ELR (cell line): ENCODE measurements at places on chromosomes 3 and 15.

- peak; percentile 80 for DNase-seq
Measured at GRCh38 chr15:39976291-39977274, 42.7 kb downstream of the EIF2AK4 start.

- no peak for DNase-seq
Measured at GRCh38 chr15:47299846-47300434, 417.4 kb upstream of the SEMA6D start.

- peak; percentile 14 for DNase-seq
Measured at GRCh38 chr3:65914032-65914739, 124.5 kb downstream of the MAGI1 start.

- no peak for DNase-seq
Measured at GRCh38 chr15:66128116-66128680, 125.4 kb downstream of the MEGF11 start.

GRCh38 chr3:128492671-128493569 is at the start of gene GATA2:
GATA2 (minus strand) TSS chr3:128493201; CDS start chr3:128487031, 6,170 bp downstream.
- no peak for DNase-seq

- DNase-seq: no peak
Measured at GRCh38 chr3:66456711-66457173, 44.1 kb downstream of the LRIG1 start.

DNA sequence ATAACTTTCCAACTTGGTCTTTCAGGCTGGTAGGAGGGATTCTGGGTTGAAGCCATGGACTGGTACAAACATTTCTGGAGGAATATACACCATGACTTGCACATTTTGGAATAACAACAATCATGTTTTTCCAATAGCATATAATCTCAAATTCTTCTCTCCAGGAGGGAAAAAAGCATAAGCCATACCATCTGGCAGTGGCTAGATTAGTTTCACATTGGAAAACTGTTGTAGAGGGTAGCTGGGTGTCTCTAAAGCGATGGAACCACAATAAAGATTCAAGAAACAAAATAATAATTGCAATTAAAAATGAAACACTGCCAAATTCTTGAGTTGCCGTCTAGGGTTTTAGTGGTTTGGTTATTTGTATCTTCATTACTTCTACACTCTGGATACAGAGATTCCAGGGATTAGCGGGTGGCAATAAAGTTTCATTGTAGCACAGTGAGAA is 278.5 kb upstream of the RASGRP1 start:
- DNase-seq: no peak

DNA sequence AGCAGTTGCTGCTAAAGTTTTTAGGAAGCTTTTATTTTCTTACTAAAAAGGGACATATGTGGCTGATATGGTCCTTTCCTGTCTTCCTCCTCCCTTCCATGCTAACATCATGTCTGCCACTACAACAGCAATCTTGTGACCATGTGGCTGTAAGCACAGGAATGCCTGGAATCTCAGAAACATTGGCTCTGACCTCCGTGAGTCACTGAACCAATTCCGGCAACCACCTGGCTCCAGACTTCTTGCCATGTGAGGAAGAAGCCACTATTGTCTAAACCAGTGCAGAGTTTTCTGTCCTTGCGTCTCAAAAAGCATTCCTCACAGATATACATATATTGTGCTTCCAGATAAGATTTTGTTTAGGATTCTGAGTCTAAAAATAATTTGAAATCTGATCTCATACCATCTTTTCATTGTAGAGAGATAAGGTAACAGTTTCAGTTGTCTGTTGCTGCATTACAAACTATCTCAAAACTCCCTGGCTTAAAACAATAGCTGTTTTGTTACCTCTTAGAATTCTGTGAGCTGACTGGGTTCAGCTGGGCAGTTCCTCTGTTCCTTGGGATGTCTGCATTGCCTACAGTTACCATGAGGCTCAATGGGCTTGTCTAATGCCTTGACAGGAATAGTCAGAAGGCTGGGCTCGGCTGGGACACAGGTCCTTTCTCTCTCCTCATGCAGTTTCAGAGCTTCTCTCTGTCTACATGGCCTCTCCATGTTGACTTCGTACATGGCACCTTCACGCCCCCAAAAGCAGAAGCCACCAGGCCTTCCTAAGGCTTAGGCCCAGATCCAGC is 77.3 kb upstream of the MAGI1 start:
- DNase-seq: peak; percentile 94

DNA sequence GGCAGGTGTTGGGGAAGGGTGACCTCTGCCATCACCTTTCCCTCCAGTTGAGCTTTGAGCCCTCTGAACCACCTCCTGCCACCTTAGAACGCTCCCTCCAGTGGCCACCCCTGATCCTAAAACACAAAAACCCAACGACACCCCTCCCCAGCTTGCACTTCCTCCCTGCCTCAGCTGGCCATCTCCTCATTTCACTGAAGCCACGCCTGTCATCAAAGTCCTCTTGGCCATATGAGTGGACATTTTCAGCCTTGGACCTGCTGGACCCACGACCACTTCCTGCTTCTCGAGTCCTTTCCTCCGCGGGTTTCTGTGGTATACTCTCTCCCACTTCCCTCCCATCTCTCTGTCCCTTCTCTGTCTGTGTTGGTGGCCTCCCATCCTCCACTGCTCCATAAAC is 48.5 kb upstream of the NR2C2 start:
- DNase-seq: no peak

- no peak for DNase-seq
Measured at GRCh38 chr3:179175358-179175757, 27.2 kb downstream of the PIK3CA start.
